ENCODE measurements at places on chromosomes 6 and 20.
A peak's percentile ranks its signal among the peaks of the same experiment; 100 is the strongest.

- DNase-seq, result no peak
Measured at GRCh38 chr20:62235001-62235776, 3.1 kb upstream of the OSBPL2 start.

DNA sequence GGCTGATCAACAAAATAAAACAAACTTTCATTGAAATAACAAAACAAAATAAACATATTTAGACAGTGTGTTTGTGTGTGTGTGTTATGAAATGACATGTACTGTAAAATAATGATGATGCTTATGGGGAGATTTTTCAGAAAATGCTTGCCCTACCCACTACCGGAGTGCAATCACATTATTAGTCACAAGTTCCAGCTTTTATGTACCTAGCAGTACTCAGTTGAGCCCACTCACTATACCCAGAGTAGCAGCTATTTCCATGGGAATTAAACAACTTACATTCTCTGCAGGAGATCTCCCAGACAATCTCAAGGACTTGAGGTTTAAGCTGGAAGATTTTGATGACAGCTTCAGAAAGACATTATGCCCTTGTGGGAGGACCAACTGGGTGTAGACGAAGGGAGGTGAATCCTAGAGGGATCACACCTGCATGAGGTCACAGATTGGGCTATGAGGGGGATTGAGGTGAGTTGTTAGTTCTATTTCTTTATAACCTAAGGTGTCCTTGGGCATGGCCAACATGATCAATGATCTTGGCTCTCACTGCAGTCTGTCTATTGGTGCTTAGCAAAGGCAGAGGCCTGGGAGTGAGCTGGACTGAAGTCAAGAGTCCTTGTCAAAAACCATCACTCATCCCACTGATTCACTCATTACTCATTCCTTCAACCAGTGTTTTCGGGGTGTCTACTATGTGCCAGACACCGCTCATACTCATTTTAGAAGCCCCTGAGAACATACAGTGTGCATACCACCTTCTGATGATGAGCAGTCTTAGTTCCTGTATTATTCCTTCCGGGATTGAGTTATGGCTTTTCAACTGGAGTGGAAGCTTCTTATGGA is 6.7 kb upstream of the CLIC5 start:
- no peak for DNase-seq

GRCh38 chr20:2338411-2339066 is 42.2 kb upstream of the TGM6 start:
- DNase-seq, result no peak

- DNase-seq, result no peak
Measured at GRCh38 chr6:128365520-128366160, 154.8 kb downstream of the PTPRK start.

- DNase-seq, result no peak
Measured at GRCh38 chr6:113009682-113010081, 662.6 kb downstream of the RFPL4B start.

DNA sequence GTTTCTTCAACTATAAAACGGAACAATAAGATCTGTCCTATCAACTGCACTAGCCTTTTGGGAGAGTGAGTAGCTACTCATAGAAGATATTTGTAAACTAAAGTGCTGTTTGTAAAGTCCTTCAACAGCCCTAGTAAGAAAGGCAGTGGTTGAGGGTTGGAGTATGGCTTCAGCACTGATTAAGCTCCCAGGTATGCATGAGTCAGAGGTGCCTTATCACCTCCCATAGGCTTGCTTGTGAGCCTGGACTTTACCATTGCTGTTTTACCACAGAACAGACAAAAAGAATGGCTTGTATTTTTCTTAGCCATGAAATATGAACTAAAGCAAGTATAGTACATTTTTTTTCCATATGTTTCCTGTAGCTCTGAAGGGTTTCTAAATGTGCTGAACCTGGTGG is 44.1 kb downstream of the SAMD3 start:
- DNase-seq, result no peak

GRCh38 chr20:6091661-6092060 is 31.2 kb downstream of the FERMT1 start:
- DNase-seq, result no peak

GRCh38 chr6:118680452-118681095 is 29.2 kb upstream of the CEP85L start:
- DNase-seq, result no peak

GRCh38 chr6:152099446-152100182 is 292.1 kb downstream of the ESR1 start:
- DNase-seq, result no peak

- DNase-seq, result no peak
Measured at GRCh38 chr6:128491610-128492206, 28.7 kb downstream of the PTPRK start.

DNA sequence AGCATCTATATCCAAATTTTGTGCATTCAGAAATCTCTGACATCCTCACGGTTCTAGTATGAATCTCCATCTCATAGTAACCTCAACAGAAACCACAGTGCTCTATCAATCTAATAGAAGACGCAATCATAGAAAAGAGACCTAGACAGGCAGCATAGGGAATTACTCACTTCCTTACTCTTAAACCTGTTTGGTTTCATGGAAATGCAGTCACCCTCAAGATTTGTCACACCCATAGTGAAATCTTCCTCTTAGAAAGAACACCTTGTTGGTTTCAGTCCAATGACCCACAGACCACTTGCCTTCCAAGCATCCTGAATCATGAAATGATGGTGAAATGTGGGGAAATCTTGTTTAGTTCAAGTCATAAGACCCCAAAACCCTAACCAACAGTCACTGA is 166.1 kb upstream of the PRDM1 start:
- DNase-seq, result no peak

GRCh38 chr6:7445101-7445500 is 55.5 kb downstream of the RIOK1 start:
- DNase-seq, result no peak

- no peak for DNase-seq
Measured at GRCh38 chr6:3318821-3319540, 60.2 kb downstream of the PSMG4 start.

GRCh38 chr6:140538926-140539325 is 1164.5 kb upstream of the CITED2 start:
- no peak for DNase-seq

DNA sequence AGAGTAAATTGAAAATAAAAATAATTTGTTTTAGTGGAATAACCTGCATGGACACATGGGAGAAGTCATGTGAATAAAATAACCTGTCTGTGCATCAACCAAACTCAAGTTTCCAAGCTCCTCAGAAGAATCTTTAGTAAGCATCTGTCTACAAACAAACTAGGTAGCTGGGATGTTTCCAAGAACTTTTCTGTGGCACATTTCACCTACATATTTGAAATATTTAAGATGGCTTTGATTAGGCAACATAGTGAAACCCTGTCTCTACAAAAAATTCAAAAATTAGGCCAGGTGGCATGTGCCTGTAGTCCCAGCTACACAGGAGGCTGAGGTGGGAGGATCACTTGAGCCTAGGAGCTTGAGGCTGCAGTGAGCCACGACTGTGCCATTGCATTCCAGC is 168.2 kb downstream of the DST start:
- no peak for DNase-seq

DNA sequence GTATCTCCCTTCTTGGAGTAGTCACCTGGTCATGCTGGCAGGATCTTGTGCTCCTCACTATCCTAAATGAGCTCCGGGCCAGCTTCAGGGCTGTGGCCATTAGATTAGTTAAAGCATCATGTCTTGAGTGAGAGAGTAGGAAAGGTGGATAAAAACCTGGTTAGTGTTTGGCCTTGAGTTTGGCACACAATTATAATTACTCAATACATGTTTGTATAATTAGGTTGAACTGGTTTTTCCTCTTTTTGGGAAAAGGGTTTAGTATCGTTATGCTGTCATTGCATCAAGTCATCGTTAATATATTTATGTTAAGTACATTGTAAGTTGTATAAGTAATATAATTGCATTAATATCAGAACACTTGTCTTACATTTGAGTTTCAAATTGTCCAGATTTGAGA is 126.3 kb downstream of the CDKAL1 start:
- no peak for DNase-seq

DNA sequence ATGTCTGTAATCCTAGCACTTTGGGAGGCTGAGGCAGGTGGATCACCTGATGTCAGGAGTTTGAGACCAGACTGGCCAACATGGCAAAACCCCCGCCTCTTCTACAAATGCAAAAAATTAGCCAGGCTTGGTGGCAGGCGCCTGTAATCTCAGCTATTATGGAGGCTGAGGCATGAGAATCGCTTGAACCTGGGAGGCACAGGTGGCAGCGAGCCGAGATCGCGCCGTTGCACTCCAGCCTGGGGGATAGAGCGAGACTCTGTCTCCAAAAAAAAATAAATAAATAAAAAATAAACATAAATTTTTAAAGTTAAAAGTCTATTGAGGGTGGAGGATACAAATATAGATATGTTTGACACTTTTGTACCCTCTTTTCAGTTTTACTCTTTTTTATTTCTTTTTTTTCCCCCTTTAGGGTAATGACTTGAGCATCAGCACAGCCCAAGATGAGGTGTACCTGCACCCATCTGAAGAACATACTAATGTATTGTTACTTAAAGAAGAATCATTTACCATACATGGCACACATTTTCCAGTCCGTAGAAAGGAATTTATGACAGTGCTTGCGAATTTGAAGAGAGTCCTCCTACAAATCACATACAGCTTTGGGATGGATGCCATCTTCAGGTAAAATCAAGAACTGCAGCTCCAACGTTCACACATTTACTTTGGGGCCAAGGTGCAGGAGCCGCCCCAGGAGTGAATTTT is 368.9 kb downstream of the LAMA2 start:
- DNase-seq, result no peak

- no peak for DNase-seq
Measured at GRCh38 chr6:158041370-158041769, 59.7 kb downstream of the SYNJ2 start.

GRCh38 chr20:50523552-50524167 is 13.5 kb downstream of the PTPN1 start:
- DNase-seq, result no peak

GRCh38 chr20:48844996-48845395 is 17.2 kb upstream of the PREX1 start:
- DNase-seq, result no peak

- DNase-seq, result no peak
Measured at GRCh38 chr6:130150906-130151305, 71.8 kb downstream of the SAMD3 start.

GRCh38 chr6:6685249-6686040 is 96.9 kb downstream of the LY86 start:
- no peak for DNase-seq

DNA sequence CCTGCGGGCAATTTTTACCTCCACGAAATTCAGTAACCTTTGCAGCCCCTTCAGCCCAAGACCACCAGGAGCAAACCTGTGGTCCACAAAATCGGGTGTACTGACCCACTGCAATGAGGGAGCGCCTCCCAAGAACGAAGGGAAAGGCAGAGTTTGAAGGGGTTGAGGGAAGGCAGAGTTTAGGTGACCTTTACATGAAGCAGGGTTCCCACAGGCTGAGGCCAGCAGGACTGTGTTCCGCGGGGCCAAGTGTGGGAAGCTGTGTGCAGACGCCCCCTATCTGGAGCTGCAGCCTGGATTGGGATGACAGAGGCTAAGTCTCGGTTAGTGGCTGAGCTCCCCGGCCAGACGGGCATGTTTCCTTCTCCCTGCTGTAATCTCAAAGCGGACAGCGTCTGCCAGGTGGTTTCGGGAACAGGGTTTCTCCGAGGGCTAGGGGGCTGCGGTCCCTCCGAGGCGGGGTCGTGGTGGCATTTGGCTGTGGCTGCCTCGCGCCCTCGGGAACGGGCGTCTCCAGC is 826 bp upstream of the PYGB start:
- peak; percentile 53 for DNase-seq

GRCh38 chr6:72621291-72622093 is at the start of gene KCNQ5:
Gene KCNQ5, plus strand, starts transcription at chr6:72622064.
- no peak for DNase-seq

GRCh38 chr6:11947063-11947462 is 65.0 kb upstream of the HIVEP1 start:
- no peak for DNase-seq

DNA sequence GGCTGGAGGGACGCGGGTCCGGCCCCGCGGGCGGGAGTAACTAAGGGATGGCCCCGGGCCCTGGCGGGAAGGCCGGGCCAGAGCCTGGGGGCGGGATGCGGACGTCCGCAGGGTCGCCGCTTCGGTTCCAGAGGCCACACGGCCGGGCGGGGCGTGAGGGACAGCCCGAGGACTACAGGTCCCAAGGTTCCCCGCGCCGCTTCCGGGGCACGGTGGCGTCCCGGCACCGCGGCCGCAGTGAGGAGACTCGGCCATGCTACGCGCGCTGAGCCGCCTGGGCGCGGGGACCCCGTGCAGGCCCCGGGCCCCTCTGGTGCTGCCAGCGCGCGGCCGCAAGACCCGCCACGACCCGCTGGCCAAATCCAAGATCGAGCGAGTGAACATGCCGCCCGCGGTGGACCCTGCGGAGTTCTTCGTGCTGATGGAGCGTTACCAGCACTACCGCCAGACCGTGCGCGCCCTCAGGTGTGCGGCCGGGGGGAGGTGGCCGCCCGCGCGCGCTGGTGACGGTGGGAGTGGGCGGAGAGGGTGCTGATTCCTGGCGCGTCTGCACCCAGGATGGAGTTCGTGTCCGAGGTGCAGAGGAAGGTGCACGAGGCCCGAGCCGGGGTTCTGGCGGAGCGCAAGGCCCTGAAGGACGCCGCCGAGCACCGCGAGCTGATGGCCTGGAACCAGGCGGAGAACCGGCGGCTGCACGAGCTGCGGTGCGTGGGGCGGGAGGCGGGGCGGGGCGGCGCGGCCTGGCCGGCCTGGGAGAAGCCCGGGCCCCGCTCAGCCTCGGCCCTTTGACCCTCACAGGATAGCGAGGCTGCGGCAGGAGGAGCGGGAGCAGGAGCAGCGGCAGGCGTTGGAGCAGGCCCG is at the start of gene MRPS26:
Gene MRPS26, plus strand, starts transcription at position 237 of the 861 bp plus-strand sequence. Its CDS starts 17 bp downstream, at position 254.
- DNase-seq, result peak; percentile 82

- DNase-seq, result no peak
Measured at GRCh38 chr6:37990762-37991525, 171.4 kb downstream of the ZFAND3 start.

- no peak for DNase-seq
Measured at GRCh38 chr6:5213836-5214235, 46.9 kb downstream of the LYRM4 start.

GRCh38 chr6:32254761-32255198 is 30.9 kb upstream of the NOTCH4 start:
- no peak for DNase-seq

DNA sequence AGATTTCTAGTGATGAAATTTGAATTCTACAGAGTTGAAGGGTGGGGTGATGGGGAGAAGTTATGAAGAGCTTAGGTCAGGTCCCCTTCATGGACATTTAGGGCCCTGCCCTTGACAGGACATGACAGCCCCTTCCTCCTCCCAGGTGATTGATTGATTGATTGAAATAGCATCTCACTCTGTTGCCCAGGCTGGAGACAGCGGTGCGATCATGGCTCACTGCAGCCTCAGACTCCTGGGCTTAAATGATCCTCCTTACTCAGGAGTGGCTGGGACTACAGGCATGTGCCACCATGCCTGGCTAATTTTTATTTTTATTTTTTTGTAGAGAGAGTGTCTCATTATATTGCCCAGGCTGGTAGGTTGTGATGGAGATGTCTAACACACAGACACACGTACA is 174.0 kb upstream of the RNF24 start:
- no peak for DNase-seq

GRCh38 chr6:134937426-134937825 is 12.5 kb downstream of the ALDH8A1 start:
- DNase-seq, result no peak

All from hypothalamus (tissue), 51 donors.